Camera-type eye (tissue), 1 donor: ENCODE measurements at places on chromosomes 5 and 9. TPM values are rescaled to one million over a fixed set of nuclear protein-coding genes. Genes with fewer than 3 reads are reported as not detected.

SPATA31A7 gene
- total RNA-seq, result not detected

AK1 gene
- 38.4 TPM for total RNA-seq

TERT gene
- total RNA-seq, result 1.8 TPM

SLC45A2 gene
- total RNA-seq, result 6.4 TPM

GGTA1 gene
- 3.5 TPM for total RNA-seq

ITGA2 gene
- total RNA-seq, result 26.3 TPM

DBH gene
- 0.11 TPM for total RNA-seq

SELENOP gene
- 304 TPM for total RNA-seq

NDUFAF2 gene
- total RNA-seq, result 16.9 TPM

NR5A1 gene
- not detected for total RNA-seq

TIGD6 gene
- total RNA-seq, result 7.4 TPM

SLC25A2 gene
- total RNA-seq, result not detected

LECT2 gene
- total RNA-seq, result not detected

TAF11L6 gene
- not detected for total RNA-seq

LEAP2 gene
- total RNA-seq, result 1.1 TPM

FCN2 gene
- not detected for total RNA-seq

PDE6A gene
- total RNA-seq, result 0.88 TPM
